Stimulated activated CD8-positive, alpha-beta memory T cell treated with anti-CD3 and anti-CD28 coated beads, Interleukin-7, amount 100 ng/mL, for 4 hours (primary cell): ENCODE measurements at places on chromosomes 2 and 18.

- DNase-seq = no peak
Observed at GRCh38 chr2:12731701-12732280, 15.1 kb downstream of the TRIB2 start.

- no peak for DNase-seq
Observed at GRCh38 chr18:48339692-48340091, 69.5 kb downstream of the ZBTB7C start.

DNA sequence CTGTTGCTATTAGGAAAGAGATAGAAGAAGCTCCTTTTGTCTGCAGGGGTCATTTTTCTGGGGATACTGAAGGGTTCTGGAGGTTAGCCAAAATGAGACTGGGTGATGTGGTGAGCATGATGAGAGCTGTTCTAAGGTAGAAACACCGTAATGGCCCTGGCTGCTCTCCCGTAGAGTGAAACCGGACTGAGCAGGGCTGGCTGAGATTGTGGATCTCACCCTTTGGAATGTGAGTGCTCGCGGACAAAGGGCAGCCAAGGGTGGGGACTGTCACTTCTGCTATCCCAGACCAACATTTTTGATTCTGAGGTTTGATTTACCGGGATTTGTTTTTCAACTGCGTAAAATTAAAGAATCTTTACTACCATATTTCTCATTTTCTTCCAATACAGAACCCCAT is 36.2 kb downstream of the TNFRSF11A start:
- no peak for DNase-seq

DNA sequence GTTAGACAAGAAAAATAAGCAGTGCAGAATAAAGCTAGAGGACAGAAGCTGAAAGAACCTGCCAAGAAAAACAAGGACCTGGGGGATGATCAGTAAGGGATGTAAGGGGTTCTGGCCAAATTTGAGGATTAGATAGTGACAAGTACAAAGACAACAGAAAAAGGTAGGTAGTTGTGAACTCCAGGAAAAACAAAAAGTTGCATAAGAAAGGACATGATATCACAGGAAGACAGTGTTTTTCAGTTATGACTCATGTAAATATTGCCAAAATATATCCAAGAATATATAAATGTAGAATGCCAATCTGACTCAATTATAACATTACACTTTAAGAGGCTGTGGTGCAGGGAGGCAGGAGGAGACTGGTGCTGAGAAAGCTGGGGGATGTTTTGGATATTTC is 209.8 kb upstream of the SH3BP4 start:
- DNase-seq = no peak

DNA sequence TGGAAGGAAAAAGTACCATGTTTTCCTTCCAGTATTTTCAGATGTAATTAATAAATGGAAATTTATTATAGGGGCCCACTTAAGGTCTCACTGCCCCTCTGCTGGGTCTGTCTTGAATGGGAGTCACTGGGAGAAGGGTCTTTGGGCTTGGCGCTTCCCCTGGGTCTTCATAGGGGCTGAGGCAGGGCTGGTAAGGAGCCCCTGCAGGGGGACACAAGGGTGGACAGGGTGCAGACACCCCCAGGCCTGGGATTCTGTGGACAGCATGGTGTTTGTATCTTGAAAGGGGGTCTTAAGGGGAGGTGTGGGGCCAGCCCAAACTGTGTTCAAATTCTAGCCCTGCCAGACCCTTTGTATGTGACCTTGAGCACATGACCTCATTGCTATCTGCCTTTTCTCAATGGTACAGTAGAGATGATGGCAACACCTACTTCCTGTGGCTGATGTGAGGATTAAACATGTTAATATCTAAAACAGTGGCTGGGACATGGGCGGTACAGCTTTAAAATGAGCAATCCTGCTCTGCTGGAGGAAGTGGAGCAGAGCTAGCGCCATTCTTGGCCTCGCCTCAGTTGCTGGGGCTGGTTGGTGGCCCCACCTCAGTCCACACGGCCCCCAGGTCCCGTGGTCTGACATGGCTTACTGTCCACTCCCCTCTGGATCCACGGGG is 71.6 kb downstream of the GNAL start:
- DNase-seq = no peak

- no peak for DNase-seq
Observed at GRCh38 chr2:12686708-12687283, 29.9 kb upstream of the TRIB2 start.

DNA sequence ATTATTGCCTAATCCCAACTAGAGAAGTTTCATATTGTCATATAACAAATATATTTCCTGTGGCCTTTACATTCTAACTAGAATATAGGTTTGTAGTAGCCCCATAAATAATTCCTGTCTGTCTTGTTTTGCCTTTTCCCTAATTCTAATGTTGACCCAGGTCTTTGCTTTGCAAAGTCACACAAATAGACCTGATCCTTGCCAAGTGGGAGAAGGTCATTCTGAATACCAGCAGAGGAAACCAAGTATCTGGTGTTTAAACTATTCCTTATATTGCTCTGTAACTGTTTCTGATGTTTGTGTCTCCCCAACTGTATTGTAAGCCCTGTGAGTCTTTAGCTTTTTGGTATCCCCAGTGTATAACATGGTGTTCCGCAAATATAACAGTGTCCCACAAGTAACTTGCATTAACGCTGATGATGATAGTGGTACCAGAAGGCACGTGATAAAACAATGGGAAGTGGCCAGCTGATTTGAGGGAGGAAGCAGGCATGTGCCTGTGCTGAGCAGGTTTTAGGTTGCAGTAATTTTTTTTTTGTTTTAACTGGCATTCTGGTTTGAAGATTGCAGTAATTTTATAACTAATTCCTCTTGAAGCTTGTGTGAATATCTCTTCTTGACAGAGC is 11.1 kb downstream of the HADHB start:
- DNase-seq = no peak

DNA sequence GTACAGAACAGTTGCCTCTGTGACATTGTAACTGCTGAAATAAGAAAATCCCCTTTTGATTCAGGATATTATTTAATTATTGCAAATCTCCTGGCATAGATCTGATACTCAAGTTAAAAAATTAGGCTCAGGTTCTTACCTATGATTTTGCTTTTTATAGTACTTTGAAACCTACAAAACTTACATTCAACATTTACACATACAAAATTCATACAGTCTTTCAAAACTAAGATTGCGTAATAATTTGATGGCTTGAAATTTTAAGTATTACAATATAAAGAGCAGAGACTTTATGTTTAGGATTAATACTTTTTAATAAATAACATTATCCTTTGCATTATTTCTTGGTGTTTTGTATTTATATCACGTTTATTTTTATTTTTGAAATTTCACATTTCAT is 291.1 kb downstream of the CCDC102B start:
- no peak for DNase-seq
